Glomerular endothelial cell (primary cell): ENCODE measurements at places on chromosomes 13 and 19. TPM values are rescaled to one million over a fixed set of nuclear protein-coding genes. Genes with fewer than 3 reads are reported as not detected.

Gene APOC1
- total RNA-seq, result 0.44 and 2.3 TPM in 2 replicates

Gene PCDH8
- not detected in 2 replicates for total RNA-seq

Gene SELENOV
- not detected in 2 replicates for total RNA-seq

Gene U2AF2
- total RNA-seq, result 111 and 150 TPM in 2 replicates
